NCI-H2029 (cell line): ENCODE measurements at places on chromosomes 12 and 14.

- no peak for DNase-seq
These were observed 9.6 kb upstream of the TRIM9 start for GRCh38 chr14:51104467-51104866.

GRCh38 chr12:13687633-13688032 is 293.8 kb downstream of the GRIN2B start:
- no peak for DNase-seq

DNA sequence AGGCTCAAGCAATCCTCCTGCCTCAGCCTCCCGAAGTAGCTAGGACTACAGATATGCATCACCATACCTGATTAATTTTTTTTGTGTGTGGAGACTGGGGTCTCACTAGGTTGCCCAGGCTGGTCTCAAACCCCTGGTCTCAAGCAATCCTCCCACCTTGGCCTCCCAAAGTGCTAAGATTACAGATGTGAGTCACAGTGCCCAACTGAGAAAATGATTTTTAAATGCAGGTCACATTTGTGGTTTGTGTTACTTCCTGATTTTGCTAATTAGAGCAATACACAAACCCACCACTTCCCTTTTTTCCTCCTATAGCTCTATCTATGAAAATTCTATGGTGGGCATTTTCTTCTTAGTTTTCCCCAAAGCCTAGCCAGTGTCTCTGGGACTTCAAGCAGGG is 45.5 kb upstream of the TMEM263 start:
- DNase-seq, result no peak

GRCh38 chr12:45697371-45697770 is 32.1 kb upstream of the ARID2 start:
- no peak for DNase-seq

DNA sequence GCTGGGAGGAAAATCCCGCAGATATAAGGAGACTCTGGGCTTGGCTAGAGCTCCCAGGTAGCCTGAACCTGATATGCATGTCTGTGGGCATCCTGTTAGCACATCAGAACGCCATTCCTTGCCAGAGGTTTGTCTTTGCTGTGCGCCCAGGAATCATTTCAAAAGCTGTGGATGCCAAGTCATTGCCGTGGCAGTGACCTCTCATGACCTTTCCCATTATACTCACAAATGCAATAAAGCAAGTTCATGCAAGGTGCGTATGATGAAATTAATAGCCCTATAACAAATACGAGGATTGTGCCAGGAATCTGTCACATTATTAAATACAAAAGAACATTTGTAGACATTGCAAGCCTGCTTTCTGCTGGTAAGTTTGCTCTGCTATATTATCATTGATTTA is 229.1 kb upstream of the PELI2 start:
- DNase-seq, result peak; percentile 90

DNA sequence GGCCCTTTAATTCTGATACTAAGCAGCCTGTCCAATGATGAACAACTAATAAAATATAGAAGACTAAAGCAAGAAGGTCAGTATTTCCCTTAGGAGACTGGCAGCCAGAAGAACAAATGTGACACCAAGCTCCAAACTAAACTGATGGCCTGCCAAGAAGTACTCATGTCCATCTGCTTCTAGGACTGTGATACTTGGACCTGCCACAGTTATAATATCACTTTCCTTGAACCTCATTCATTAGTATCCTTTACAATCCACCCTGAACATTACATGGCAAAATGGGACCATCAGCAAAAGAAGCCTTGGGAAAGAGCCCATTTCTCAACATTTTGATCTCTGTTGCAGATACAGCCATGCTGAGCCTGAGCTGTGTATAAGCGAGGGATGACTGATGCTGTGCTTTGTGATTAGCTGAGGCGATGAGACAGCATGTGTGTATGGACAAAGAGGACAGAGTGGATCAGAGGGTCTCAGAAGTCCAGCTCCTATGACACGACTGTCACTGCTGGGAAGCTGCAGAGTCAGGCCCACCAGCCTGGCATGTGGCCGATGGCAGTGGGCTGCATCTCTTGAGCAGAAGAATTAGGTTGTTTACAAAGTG is 73.9 kb downstream of the TGFB3 start:
- no peak for DNase-seq

GRCh38 chr14:69700575-69700974 is 66.4 kb upstream of the SRSF5 start:
- no peak for DNase-seq

DNA sequence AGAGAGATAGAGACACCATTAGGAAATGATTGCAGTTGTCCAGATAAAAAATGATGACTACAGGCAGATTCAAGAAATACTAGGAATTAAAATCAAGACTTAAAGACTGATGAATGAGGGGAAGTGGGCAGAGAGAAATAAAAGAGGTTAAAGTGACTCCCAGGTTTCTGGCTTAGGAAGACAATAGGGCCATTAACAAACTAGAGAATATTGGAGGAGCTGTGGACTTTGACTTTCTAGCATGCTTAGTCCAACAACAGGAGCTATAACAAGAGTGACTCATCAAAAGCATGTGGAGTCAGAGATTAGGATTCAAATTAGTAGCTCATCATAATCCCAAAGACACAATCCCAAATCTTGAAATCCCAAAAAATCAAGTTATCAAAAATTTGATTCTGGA is 101.5 kb downstream of the BMP4 start:
- no peak for DNase-seq

GRCh38 chr14:68460541-68460940 is 332.3 kb downstream of the ZFP36L1 start:
- no peak for DNase-seq

- no peak for DNase-seq
These were observed 162.5 kb upstream of the RTL1 start for GRCh38 chr14:101065696-101066694.

GRCh38 chr12:71461787-71462328 is 22.3 kb downstream of the LGR5 start:
- no peak for DNase-seq

DNA sequence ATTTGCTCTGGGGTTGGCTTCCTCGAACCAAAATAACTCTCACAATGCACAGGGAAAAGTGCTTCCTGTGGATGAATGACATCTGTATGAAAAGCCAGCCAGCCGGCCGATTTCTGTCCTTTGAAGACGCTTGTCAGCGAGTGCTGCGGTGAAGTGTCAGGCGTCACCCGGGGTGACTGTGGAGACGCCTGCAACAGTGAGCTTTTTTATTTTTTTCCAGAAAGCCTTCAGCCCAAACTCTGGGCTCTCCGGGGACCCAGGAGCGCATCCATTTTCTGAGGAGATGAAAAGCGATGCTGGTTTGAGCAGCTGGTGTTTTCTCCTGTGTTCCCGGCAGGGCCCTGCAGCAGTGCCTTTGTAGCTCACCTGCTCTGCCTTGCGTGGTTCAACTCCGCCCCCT is 147.9 kb upstream of the MYL2 start:
- DNase-seq, result no peak

GRCh38 chr12:111864913-111865312 is 22.9 kb downstream of the MAPKAPK5 start:
- DNase-seq, result no peak

GRCh38 chr12:88880051-88880450 is 299.8 kb upstream of the KITLG start:
- no peak for DNase-seq

GRCh38 chr12:117408161-117408791 is 46.9 kb upstream of the NOS1 start:
- peak; percentile 75 for DNase-seq

DNA sequence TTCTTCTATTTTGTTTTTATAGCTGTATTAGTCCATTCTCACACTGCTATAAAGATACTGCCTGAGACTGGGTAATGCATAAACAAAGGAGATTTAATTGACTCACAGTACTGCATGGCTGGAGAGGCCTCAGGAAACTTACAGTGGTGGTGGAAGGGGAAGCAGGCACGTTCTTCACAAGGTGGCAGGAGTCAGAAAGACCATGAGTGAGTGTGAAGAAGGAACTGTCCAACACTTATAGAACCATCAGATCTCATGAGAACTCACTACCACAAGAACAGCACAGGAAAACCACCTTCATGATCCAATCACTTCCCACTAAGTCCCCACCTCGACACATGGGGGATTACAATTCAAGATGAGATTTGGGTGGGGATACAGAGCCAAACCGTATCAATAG is 42.3 kb downstream of the ARMH4 start:
- DNase-seq, result no peak

DNA sequence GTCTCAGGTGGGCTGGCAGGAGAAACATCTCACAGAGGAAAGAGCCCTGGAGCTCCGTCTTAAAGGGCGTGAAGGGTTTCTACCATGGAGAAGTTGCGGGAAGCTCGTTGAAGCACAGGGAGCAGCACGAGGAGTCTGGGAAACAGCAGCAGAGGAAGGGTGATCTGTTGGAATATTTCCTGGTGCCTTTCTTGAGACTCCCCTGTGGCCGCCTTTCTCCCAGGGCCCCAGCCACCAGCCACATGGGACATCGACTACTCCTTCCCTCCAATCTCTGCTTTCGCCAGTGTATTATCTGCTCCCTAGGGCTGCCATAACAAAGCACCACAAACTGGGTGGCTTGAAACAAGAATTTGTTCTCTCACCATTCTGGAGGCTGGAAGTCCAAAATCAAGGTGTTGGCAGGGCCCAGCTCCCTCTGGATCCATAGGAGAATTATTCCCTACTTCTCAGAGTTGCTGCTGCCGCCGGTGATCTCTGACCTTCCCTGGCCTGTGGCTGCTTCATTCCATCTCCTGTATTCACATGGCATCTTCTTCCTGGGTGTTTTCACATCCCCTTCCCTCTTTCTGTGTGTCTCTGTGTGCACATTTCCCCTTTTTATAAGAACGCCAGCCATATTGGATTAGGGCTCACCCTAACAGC is 152.8 kb upstream of the GSC start:
- DNase-seq, result no peak

DNA sequence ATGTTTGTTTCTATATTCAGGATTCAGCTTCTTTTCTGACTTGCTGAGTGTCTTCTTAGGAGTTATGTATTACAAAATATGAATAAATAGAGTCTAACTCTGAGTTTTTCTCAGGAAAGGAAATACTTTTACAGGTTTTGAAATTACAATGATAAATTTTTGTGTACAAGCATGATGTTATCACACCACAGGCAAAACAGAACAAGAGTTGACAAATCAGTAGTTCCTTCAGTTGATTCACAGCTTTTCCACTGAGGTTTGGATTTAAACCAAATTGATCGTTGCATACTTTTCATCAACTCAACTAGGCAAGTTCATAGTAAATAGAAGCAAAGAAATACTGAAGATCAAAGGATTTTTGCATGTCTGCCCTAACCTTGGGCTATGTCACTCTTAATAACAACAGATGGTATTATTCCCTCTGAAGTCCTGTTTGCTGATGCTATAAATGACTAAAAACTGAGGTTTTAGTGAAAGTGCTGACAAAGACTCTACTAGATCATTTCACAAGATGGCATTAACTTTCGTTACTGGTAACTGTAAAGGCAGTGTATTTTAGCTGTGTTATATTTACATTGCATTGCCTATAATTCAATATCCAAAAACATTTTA is 520.2 kb downstream of the FLRT2 start:
- DNase-seq, result no peak

DNA sequence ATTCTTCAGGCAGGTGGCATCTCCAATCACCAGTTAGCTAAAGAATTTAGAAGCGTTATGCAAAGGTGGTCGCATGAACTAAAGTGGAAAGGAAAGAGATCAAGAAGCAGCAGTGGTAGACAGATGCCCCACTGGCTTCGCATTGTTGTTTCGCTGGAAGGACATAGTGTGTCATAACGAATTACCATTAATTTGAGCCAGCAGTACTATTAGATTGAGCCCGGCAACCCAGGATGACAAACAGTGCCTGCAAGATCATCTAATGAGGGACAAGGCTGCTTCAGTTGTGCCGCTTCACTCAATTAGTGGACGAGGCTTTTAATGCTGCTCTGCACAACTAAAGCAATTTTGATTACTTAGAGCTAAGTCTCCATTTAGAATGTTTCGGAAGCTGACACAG is 274.5 kb upstream of the SOX5 start:
- DNase-seq, result no peak

GRCh38 chr12:42766754-42767153 is 177.2 kb upstream of the PRICKLE1 start:
- DNase-seq, result no peak

- DNase-seq, result no peak
These were observed 41.6 kb downstream of the RCOR1 start for GRCh38 chr14:102633906-102634595.

GRCh38 chr14:34522496-34522895 is 17.0 kb downstream of the EAPP start:
- no peak for DNase-seq

DNA sequence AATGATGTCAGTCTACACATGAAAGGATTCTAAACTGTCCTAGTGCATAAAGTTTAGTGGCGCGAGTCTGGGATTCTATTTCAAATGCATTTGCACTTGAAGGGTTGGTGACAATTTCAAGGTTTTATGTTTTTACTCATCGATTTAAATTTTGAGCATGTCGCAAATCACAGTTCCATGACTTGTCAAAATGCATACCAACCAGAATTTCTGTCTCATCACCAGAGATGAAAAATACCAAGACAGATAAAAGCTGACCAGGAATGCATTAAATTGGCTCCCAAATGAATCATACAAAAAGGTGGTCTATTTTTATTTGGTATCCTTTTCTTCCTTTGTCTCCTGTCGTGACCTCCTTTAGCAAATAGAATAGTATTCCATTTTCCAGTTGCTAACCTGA is 25.2 kb downstream of the TMEM30B start:
- DNase-seq, result no peak

- peak; percentile 44 for DNase-seq
These were observed 15.5 kb upstream of the KRR1 start for GRCh38 chr12:75526655-75527511.

DNA sequence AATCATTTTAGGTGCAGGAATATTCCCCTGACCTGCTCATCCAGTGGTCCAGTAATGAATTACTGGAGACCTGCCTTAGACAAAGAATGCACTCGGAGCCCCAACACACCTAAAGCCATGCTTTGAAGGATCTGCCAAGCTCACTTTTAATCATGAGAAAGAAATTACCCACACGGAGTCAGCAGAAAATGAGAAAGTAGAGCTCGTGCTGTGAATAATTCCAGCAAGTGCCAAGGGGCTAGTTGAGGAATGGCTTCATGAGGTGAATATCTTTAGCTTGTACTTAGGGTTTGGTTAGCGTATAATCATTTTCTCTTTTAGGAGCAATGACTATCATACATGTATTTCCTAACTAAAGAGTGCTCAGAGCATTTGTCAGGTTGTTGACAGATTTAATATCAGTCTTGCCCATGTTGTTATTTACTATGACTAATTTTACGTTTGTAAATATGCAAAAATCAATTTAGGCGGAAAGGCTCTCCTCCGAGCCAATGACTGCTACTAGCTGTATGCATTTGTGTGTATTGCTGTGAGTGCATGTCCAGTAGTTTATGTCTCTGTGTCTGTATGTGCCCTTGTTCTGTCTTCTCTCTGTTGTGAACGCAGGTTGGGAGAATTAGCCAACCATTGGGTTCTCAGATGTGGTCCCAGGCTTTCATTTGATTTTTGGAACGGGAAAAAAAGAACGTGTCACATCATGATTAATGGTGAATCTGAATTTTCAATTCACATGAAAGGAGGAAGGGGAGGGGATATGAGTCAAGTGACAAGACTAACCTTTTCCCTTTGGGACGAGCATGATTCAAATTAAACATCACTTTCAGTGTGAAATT is 98.4 kb downstream of the RMST start:
- no peak for DNase-seq
